ENCODE measurements at places on chromosomes 2 and 18.

GRCh38 chr2:68971591-68972231 is 2.7 kb upstream of the GKN1 start:
- no peak for DNase-seq

DNA sequence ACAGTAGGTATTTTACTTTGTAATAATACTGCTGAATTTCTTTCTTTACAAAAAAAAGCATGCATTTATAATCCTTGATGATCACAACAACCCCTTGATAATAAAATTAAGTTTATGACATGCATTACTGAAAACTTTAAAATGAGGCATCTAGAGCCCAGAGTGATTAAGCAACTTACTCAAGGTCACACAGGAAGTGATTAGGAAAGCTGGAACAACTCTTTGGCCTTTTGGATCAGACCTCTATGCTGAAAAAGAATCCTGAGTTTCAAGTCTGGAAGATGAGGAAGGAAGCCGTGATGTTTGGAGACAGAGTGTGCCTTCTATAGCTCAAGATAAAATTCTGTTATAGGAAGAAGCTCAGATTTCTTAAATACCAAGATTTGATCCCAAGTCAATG is 105.0 kb upstream of the ATP8B1 start:
- no peak for DNase-seq

DNA sequence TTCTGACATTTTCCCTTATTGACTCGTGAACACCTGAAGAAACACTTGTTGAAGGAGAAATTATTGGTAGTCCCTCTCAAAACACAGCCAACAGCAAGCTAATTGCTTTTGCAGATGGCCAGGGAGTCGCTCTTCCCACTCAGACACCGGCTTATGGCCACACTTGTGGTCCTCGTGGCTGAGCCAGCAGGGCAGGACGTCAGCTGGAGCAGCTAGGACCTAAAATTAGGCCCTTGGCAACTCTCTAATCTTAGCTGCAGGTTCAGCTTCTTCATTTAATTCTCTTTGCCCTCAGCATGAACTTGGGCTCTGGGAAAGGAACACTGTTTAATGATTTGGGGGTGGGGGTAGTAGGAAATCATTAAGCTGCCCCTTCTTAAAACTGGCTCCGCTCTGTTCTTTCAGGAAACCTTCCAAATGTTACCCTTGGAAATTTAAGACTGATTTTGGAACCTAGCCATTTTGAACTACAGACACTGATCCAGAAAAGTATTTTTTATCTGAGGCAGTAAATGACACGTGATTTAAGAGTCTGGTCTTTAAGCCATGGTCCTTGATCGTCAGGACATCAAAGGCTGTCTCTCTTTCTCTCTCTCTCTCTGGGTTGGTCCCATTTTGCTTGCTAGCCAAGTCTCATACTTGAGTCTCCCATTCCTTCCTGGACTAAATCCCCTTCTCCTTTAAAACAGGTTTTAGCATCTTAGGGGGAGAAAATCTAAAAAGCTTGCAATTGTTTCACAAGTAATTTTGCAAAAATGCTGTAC is 77.5 kb downstream of the CDK15 start:
- DNase-seq = no peak

GRCh38 chr2:151790689-151791088 is 37.5 kb downstream of the ARL5A start:
- DNase-seq = no peak

GRCh38 chr2:68906716-68907115 is 35.5 kb upstream of the BMP10 start:
- DNase-seq = no peak

DNA sequence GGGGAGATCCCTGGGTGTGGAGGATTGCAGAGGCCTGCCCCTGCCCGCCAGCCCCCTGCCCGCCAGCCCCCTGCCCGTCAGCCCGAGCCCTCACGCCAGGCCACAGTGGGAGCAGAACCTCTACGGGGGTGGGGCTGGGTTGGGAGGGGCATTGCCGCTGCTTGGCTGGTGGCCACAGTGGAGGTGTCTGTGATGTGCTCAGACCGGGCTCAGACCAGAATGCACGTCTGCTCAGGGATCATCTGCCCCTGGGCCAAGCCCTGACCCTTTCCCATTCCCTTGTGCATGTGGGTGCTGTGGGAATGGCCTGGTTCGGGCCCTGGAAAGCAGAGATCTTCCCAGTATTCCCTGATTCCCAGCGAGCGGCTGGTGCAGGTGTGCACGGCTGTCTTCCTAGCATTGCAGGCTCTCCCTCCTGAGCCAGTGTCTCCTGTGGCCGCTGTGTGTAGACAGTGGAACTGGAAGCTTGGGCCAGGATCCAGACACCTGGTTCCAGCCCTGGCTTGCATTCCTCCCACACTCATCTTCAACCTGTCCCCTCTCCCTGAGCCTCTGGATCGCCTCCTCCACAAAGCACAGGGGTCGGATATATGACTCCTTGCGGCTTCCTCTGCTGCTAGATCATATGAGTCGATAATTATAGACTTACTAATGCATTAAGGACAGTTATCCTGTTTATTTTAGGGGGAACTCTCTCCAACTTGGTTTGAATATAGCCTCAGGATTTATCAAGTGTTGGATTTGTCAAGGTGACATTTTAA is 161.6 kb downstream of the LDLRAD4 start:
- no peak for DNase-seq

- no peak for DNase-seq
Measured at GRCh38 chr2:31337860-31338259, 76.7 kb downstream of the XDH start.

- no peak for DNase-seq
Measured at GRCh38 chr2:9998916-9999654, 44.3 kb upstream of the KLF11 start.

- DNase-seq = no peak
Measured at GRCh38 chr2:4674007-4674406, 970.6 kb downstream of the DCDC2C start.

DNA sequence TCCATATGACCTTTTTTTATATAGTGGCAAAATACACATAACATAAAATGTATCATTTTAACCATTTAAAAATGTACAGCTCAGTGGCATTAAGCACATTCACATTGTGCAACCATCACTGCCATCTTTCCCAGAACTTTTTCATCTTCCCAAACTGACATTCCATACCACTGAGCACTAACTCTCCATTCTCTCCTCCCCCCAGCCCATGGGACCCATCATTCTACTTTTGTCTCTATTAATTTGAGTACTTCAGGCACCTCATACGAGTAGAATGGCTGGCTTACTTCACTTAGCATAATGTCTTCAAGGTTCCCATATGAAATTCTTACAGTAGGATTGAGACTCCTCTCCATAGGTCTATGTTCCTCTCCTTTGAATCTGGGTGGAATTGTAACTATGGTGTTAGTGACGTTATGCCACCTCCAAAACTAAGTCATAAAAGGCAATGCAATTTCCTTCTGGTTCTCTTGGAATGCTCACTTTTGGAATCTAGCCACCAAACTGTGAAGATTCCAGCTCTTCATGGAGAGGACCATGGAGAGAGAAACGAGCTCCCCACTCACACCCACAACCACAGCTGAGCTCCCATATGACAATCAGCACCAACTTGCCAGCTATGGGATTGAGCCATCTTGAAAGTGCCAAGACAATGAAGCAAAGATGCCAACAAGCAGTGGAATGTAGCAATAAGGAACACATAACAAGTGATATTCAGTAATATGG is 9.8 kb upstream of the DNAJC27 start:
- DNase-seq = no peak

GRCh38 chr2:32741575-32741974 is 113.7 kb downstream of the TTC27 start:
- no peak for DNase-seq

DNA sequence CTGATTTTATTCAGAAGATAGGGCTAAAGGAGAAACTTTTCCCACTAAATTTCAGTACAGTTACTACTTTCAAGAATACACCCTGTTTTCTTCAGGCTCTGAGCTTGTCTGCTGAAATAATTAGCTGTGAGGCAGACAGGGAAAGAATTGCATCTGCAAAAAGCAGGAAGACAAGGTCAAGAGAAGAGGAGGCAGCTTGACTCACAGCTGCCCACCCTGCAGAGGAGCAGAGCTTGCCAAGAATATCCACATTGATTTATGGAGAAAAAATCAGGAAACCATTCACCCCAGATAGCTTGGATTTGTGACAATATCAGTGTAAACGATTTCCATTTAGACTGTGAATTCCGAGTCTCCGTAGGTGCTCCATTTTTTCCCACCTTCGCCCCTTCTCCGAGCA is 49.0 kb downstream of the ACTR2 start:
- no peak for DNase-seq

- no peak for DNase-seq
Measured at GRCh38 chr2:172972005-172972619, 103.5 kb upstream of the MAP3K20 start.

- no peak for DNase-seq
Measured at GRCh38 chr2:27522400-27522945, 25.8 kb downstream of the GCKR start.

DNA sequence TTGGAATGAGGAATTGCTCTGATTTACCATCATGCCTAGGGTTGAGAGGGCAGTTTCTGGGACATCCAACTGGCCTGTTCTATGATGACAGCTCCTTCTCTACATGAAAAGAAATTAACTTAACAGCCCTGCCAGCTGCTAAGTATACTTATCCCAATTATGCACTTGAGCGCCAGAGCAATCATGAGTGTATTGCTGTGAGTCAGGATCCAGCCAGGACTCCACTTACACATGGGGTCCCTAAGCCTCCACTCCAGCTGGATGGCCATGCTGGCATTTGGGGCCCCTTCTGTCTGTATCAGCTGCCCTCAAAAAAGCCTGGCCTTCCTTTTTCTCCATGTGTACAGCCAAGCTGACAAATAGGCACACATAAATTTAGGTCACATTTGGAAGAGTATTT is 481.9 kb downstream of the TMX3 start:
- no peak for DNase-seq

GRCh38 chr2:238094438-238095022 is 5.6 kb upstream of the ESPNL start:
- DNase-seq = no peak

GRCh38 chr2:9993488-9994165 is 42.1 kb downstream of the GRHL1 start:
- DNase-seq = no peak

GRCh38 chr2:11073251-11073650 is 82.0 kb upstream of the SLC66A3 start:
- DNase-seq = no peak

Data from activated CD8-positive, alpha-beta memory T cell treated with anti-CD3 and anti-CD28 coated beads for 48 hours (primary cell).